ENCODE measurements at places on chromosomes 5 and 9.

GRCh38 chr9:137459601-137460362 is 648 bp upstream of the NSMF start:
- DNase-seq = no peak

- no peak for DNase-seq
Measured at GRCh38 chr9:18722882-18723281, 248.9 kb downstream of the ADAMTSL1 start.

GRCh38 chr9:77402286-77402685 is 225.0 kb downstream of the VPS13A start:
- DNase-seq = no peak

- no peak for DNase-seq
Measured at GRCh38 chr5:125149527-125149926, 403.1 kb upstream of the ZNF608 start.

GRCh38 chr5:124652892-124653441 is 93.5 kb downstream of the ZNF608 start:
- no peak for DNase-seq

DNA sequence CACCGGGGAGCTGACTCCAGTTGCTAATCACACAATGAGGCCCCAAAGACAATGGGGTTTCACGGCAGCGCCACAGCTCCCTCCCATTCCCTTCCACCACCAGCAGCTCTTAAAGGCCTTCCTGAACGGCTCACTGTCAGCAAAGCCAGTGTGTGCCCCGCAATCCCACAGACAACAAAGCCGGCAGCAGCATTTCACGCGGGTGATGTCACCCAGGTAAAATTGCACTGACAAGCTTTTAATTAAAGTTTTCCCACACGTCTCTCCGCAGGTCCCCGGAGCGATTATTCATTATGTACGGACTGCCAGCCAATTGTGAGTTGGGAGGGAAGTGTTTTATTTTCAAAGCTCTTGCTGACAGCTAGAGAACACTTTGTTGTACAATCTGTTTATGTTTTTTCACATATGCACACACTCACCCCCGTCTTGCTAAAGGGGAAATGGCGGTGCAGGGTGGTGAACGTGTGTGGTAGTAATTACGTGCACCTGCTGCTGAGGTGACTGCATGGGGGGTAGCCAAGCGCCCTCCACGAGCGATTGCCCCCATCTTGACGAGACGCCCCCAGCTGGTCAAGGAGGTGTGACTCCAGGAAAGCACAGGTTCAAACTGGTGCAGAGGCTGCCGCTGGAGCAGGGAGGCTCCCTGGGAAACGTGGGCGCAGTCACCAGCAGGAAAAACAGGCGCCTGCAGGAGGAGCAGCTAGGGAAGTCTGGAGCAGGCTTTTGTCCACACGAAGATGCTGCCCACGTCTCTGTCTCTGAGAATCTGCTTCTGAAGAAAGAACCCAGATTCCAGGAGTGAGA is 65.0 kb downstream of the IRX2 start:
- no peak for DNase-seq

DNA sequence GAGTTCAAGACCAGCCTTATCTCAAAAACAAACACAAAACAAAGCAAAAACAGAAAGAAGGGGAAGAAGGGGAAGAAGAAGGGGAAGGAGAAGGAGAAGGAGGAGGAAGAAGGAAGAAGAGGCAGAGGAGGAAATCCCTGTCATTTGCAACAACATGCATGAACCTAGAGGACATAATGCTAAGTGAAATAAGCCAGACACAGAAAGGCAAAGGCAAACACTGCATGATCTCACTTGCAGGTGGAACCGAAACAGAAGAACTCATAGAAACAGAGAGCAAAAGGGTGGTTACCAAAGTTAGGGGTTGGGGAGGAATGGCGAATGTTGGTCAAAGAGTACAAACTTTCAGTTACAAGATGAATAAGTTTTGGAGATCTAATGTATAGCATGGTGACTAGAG is 135.4 kb downstream of the UGCG start:
- DNase-seq = no peak

- DNase-seq = no peak
Measured at GRCh38 chr5:16774806-16775205, 158.0 kb upstream of the RETREG1 start.

GRCh38 chr9:107367727-107368502 is 84.8 kb downstream of the RAD23B start:
- no peak for DNase-seq

DNA sequence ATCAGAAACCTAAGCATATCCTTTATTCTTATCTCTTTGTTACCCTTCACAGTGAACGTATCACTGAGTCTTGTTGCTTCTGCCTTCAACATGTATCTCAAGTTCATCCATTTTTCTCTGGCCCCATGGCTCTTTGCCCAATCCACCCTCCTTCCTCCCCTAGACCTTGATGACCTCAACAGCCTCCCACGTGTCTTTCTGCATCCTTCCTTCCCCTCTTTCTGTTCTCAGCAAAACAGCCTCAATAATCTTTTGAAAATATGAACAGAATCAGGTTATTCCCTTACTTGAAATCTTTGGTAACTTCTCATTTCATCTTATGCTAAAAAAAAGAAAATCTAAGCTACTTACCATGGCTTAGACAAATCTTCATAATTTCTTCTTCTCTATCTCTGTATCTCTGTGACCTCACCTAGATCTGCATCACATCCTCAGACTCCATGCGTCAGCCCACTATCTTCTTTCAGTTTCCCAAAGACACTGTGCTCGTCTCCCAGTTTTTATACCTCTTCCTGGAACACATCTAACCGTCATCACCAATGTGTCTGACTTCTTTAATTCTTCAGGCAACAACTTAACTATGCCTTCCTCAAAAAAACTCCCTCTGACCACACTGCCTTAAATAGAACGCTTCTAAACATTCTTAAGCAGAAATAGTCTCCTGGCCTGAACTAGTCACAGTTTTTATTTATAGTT is 208.0 kb downstream of the PARP8 start:
- DNase-seq = no peak

DNA sequence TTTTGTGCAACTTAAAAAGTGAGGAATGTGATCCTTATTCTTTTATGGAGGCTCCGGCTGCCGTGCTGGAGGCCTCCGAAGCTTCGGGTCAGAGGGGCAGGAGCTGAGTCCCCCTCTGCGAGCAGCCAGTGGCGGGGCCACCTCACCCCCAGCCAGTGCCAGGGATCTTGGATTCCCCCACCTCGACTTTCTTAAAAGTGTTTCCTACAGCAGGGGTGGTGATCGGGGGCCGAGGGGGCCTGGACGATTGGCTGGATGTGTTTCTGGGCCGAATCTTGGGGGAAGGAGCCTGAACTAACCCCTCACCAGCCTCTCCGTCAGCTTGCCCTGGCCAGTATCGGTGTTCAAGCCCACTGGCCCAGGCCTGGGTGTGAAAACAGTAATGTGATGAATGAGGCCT is 92.2 kb upstream of the LMX1B start:
- no peak for DNase-seq

All from sigmoid colon (tissue), 7 donors.